Fibroblast of gingiva (primary cell): ENCODE measurements at places on chromosomes 7 and 10.

DNA sequence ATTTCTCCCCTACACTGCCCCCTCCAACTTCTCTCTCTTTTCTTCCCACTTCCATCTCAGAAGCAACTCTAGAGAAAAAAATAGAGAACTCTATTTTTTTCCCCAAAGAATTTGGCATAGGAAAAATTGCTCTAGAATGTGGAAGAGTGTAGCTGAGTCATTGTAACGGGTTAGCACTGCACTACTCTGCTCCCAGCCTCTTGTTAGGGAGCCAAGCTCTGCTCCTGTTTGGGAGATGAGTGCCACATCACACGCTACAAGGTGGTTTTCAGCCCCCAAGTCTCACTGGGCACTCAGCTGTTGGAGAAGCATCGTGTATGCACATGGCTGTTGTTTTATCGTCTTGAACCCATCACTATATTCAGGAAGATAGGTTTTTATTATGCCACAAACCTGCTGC lies 136.4 kb downstream of the BMPER start:
- no peak for DNase-seq

DNA sequence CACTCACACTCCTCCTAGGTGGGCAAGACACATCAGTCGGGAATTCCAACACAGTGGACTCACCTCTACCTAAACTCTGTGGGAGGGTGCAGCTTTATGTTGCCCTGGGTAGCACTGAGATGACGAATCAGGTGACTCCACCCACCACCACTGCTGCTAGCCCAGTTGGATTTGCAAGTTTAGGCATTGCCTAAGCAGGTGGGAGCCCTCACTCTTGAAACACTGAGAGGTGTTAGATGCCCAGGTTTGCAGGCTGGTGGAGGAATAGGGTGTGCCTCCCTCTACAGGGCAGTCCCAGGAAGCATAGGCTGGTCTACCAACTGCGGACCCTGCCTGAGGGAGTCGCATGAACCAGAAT lies 708.9 kb downstream of the POM121L12 start:
- no peak for DNase-seq

GRCh38 chr10:15168786-15169554 lies 477 bp upstream of the NMT2 start:
- DNase-seq, result peak; percentile 94

- DNase-seq, result peak; percentile 42
Observed at GRCh38 chr10:49606981-49607535, 3.1 kb upstream of the SLC18A3 start.

DNA sequence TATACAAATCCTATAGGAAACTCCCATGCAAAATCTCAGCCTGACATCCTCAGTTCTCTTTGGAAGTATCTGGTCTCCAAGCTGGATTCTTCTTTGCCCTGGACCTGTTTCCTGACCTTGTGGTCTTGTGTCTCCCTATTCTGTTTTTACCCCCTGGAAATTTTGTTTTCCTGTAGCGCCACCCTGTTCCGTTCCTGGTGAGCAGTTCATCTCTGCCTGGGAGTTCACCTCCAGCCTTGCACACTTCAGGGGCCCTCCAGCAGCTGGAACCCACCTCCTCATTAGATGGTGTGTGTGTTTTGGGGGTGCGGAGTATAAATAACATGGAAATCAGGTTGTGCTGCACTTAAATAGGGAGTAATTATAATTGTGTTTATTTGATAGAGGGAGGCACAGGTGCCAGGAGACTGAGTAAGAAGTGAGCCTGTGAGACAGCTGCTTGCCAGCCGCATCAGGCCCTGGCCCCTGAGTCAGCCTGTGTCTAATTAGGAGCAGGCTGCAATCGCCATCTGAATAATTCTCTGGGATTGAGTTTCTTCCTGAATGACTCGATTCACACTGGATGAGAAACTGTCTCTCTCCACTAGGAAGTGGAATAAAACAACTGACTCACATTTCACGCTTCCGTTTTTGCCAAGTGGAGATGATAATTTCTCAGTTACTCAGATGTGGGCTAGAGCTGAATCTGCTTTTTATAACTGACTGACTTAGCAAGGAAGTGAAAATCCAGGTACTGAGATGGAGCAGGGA lies 69.4 kb upstream of the HECTD2 start:
- peak; percentile 80 for DNase-seq

GRCh38 chr7:50863053-50863452 lies 80.4 kb upstream of the GRB10 start:
- no peak for DNase-seq

DNA sequence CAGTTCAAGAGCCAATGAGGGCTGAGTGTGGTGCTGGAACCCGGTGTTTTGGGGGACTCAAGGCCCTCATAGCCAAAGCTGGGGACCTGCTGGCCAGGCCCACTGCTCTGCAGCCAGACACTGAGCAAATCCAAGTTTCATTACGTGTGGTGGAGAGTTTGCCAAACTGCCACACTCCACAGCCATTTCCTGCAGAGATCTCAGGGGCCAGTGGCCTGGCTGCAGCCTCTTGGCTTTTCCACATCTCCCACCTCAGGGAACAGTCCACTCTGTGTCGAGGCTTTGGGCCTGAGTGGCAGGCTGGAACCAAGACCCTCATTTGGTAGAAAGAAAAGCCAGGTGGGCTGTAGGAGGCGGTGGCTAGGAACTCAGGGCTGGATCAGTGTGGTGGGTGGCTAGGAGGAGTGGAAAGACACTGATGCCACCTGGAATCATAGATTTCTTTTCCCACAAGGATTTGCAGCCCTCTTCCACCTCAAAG lies 3.2 kb downstream of the HOXA11 start:
- no peak for DNase-seq

- DNase-seq, result no peak
Observed at GRCh38 chr7:26011039-26011696, 140.8 kb upstream of the NFE2L3 start.

DNA sequence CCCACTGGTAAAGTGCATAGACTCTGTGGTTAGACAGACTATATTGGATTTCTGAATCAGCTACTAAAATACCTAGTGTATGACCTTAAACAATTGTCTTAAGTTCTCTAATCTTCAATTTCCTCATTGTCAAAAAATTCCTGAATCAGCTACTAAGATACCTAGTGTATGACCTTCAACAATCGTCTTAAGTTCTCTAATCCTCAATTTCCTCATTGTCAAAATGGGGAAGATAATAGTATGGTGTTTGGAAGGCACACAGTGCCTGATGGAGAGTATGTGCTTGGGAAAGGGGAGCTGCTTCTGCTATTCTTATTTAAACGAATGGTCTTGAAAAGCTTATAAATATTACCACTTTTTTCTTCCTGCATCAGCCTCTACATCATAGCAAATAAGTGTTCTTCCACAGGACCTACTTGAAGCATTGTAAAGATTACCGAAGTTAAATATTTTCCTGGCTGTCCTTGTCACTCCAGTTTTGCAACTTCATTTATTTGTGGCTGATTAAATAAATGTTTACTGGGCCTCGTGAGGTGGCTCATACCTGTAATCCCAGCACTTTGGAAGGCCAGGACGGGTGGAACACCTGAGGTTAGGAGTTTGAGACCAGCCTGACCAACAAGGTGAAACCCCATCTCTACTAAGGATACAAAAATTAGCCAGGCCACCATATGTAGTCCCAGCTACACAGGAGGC lies 64.4 kb upstream of the ITGA8 start:
- DNase-seq, result no peak

DNA sequence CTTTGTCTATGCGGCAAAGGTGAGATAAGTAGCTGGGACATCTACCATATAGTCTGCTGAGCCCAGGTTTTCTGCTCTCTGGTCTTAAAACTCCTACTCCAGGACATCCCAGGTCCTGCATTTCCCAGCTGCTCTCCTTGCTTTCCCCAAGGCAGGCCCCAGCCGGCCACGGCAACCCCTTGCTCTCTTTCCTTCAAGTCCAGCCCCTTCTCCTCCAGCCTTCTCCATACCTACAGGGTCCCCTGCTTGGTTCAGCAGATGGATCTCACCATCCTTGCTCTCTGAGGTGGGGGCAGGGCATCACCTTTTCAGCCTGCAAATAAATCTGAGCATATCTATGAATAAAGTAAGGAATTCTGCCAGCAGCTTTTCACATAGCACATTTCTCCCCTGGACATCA lies 8.7 kb downstream of the GIMAP5 start:
- no peak for DNase-seq

GRCh38 chr10:12490963-12491362 lies 141.6 kb downstream of the CAMK1D start:
- DNase-seq, result no peak

GRCh38 chr10:11108356-11108755 lies 90.7 kb downstream of the CELF2 start:
- DNase-seq, result no peak

DNA sequence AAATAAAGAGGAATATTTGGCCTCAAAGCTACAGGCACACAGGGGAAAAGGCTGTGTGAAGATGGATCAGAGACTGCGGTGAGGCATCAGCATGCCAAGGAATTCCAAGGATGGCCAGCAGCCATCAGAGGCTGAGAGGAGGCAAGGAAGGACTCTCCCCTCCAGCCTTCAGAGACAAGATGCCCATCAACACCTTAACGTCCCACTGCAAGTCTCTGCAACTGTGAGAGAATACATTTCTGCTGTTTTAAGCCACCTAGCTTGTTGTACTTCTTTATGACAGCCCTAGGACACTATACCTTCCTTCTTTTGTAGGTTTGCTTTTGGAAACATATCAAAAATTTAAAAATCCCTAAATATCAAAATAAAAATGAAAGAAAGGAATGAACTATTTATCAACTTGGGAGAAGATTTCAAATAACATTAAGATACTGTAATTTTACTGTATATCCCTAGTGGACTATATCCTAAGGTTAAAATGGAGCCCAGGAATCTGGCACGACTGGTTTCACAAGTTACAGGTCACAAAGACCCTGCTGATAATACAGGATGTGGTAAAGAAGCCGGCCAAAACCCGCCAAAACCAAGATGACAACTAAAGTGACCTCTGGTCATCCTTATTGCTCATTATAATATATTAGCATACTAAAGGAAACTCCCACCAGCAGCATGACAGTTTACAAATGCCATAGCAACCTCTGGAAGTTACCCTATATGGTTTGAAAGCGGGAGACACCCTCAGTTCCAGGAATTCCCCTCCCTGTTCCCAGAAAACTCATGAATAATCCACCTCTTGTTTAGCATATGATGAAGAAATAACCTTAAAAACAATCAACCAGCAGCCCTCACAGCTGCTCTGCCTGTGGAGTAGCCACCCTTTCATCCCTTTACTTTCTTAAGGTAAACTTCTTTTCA lies 185.2 kb downstream of the AVL9 start:
- DNase-seq, result peak; percentile 61

GRCh38 chr7:73366990-73367389 lies 39.0 kb downstream of the FKBP6 start:
- no peak for DNase-seq
